ENCODE measurements at places on chromosomes 12 and 14.

DNA sequence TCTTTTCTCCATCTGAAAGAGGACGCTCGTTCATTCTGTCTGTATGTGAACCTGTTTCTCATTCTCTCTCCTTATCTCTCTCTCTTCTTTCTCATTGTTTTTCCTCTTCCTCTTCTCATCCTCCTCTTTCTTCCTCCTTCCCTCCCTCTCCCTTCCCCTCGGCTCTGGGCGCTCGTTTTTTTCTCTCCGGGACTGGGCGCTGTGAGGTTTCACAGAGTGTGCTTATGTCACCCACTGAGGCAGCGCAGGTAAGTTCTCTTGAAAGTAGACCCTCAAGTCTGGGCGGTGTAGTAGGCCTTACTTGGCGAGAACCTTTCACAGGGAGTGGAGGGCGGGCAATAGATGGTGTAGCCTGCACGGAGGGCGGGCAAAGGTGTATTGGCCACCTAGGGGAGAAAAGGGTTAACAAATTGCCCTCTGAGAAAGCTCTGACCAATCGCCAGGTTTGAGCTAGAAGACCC is 4.5 kb upstream of the SIX1 start:
- no peak for DNase-seq

DNA sequence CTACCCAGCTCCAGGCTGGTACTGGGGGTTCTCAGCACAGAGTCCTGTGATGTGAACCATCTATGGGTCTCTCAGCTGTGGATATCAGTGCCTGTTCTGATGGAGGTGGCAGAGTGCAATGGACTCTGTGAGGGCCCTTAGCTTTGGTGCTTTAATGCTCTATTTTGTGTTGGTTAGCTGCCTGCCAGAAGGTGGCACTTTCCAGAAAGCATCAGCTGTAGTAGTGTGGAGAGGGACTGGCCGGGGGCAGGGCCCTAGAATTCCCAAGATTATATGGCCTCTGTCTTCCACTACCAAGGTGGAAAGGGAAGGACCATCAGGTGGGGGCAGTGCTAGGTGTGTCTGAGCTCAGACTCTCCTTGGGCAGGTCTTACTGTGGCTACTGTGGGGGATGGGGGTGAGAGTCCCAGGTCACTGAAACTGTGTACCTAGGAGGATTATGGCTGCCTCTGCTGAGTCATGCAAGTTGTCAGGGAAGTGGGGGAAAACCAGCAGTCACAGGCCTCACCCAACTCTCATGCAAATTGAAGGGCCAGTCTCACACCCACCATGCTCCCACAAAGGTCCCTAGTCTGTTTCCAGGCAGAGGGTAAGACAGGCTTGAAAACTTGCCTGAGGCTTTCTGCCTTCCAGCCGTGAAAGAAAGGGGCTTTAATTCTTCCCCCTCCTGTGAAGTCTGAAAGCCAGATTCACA is 878.1 kb downstream of the C12orf50 start:
- DNase-seq, result no peak

- DNase-seq, result no peak
Measured at GRCh38 chr12:47366157-47366556, 286.4 kb upstream of the AMIGO2 start.

GRCh38 chr14:104423701-104424405 is 155.7 kb upstream of the C14orf180 start:
- no peak for DNase-seq

GRCh38 chr12:117854339-117855012 is 114.3 kb downstream of the KSR2 start:
- DNase-seq, result peak; percentile 88

GRCh38 chr12:84604551-84604950 is 308.0 kb downstream of the SLC6A15 start:
- DNase-seq, result no peak

DNA sequence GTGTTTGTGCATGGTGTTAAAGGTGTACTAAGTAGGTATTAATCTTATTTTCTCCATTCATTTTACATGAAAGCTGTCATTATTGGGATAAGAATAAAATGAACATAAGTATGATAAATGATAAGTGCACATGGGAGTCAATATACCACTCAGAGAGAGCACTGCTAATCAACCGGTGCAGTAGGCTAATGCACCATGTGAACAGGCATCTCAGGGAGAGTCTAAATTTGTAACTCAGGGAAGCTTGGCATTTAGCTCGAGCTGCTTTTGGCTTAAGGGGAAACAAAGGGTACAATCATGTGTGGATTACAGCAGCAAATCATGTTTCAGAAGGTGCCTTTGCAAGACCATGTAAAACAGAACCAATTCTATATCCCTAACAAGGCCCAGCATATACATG is 127.4 kb downstream of the MGST1 start:
- no peak for DNase-seq

GRCh38 chr12:26187014-26187798 is 8.2 kb upstream of the SSPN start:
- peak; percentile 51 for DNase-seq

- DNase-seq, result no peak
Measured at GRCh38 chr12:101942250-101942605, 64.8 kb downstream of the DRAM1 start.

- no peak for DNase-seq
Measured at GRCh38 chr14:101830271-101830670, 68.8 kb downstream of the PPP2R5C start.

- DNase-seq, result no peak
Measured at GRCh38 chr14:72060460-72060859, 128.2 kb downstream of the RGS6 start.

DNA sequence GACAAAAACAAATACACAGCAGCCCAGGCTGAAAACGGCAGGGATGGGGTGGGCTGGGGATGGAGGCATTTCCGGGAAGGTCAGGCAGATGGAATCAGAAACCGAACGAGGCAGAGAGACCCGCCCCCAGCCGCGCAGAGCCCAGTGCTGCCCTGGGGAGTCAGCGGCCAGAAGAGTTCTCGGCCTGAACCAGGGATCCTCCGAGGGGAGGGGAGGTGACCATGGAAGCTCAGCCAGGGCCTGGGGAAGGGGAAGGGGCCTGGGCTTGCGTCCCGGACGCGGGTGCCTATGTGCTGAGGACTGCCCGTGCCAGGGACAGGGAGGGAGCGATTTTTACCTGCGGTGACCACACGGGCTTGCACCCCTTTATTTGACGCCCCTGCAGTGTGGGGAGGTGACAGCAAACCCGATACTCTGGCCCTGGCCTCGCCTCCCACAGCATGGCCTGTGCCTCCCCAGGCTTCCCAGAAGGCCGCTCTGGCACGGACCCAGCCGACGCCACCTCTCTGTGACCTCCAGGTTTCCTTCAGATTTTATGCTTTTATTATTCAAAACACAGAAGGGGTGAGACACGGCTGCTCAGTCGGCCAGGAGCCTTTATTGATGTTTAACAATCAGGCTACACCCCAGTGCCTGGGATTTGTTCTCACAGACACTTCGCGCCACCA is 7.7 kb downstream of the LRCOL1 start:
- no peak for DNase-seq

DNA sequence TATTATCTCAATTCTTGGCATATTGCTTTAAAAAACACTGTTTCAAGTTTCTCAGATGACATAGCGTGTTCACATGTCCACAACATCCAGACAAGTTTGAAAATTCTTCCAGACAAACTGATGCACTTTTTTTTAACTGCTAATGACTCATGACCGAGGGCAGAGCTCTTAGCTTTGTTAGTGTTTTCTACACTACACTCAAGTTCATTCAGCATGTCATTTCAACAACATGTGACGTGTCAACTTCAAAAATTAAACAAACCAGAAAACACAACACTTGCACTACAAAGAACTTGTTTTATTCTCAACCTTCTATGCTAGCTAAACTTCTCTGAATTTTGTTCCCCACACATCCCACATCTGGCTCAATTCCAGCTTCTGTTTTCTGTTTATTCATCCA is 1186.3 kb upstream of the FLRT2 start:
- no peak for DNase-seq

DNA sequence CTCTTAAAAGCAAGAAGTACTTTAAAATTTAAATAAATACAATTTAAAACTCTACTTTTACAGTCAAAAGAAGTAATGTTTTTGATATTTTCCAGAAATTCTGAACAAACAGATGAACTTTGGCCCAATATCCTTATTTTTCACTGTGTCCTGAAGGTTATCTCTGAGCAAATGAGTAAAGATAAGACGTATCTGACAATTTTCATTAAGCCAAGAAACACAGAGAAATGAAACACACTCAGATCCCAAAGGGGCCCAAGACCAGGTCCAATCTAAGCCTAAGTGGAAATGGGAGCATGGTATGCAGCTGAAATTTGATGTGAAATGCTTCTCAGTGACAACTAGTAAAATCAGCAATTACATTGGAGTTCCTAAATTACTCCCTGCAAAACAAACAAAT is 105.6 kb upstream of the COCH start:
- DNase-seq, result no peak

DNA sequence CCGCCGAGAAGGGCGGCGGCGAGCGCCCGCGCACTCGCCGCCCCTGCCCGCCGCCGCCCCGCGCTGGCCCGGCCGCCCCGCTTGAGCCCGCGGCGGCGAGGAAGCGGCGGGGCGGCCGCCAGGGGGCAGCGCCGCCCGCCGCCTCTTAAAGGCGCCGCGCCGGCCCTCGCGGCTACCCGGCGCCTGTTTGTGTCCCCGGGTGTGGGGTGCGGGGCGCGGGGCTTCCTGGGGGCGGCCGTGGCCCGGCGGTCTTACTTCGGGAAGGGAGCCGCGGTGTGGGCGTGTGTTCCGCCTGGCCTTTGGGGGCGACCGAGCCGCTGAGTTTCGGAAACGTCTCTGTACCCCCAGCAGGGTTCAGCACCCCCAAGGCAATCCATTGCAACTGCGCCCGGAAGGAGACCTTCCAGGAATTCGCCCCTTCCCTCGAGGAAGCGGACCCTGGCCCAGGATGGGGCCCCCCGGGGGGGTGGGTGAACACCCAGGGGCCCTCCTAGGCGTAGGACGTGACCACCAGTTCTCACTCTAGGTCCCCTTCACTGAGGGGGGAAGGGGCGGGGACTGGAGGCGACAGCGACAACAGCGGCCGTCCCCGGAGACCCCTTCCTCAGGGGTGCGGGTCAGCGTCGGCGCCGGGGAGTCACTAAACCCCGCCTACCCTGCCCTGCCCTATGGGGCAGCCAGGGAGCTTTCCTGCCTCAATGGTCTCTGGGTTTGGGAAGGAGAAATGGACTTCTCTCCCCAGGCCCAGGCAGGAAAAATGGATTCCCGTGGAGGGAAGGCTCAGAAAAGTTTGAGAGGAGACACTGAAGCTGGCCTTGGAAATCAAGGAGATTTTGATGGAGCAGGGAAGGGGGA is at the start of gene ITPK1:
Gene ITPK1, minus strand, starts transcription at position 105 of the 855 bp plus-strand sequence. CDS start 762 bp downstream, outside the sequence.
- peak; percentile 88 for DNase-seq

GRCh38 chr12:40224439-40225291 is at the start of gene LRRK2:
Gene LRRK2 (plus strand): TSS chr12:40224997. CDS start chr12:40225132, 135 bp downstream.
- peak; percentile 82 for DNase-seq

DNA sequence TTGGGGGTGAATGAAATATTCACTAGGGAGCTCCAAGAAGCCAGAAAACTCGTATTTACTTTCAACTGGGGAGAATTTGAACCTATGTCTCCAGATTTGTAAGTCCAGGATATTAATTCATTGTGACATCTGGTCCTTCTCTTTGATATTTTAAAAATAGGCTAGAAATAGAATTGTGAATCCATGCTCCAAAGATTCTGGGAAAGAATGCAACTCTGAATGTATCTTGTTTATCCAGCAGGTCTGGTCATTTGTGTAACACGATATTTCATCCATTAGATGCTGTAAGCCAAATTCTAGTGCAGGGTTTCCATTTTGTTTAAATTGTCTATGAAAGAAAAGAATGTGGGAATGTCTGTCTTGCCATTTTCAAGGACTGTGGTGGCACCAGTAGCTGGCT is 334.7 kb downstream of the BMP4 start:
- no peak for DNase-seq

DNA sequence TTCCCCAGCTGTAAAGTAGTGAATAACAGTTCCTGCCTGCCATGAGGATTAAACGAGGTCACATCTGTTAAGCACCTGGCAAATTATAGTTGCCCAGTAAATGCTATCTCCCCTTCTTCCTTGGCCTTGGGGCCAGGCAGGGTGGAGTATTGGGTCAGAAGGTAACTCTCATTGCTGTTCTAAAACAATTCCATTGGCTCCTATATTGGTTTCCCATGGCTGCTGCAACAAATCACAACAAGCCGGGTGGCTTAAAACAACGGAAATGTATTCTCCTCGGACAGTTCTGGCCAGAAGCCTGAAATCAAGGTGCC is 31.9 kb downstream of the MMAB start:
- DNase-seq, result no peak

- DNase-seq, result no peak
Measured at GRCh38 chr14:73859145-73859544, 7.5 kb downstream of the PTGR2 start.

GRCh38 chr14:65860956-65861611 is 448.6 kb downstream of the FUT8 start:
- no peak for DNase-seq

DNA sequence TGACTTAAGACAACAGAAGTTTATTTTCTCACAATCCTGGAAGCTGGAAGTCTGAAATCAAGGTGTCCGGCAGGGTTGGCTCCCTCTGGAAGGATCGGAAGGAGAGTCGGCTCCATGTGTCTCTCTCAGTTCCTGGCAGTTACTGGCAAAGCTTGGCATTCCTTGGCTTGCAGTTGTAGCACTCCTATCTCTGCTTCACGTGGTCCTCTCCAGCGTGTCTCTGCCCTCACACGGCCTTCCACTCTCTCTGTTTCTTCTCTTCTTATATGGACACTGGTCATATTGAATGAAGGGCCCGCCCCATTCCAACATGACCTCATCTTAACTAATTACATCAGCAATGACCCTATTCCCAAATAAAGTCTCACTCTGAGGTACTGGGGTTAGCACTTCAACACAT is 60.1 kb upstream of the TUNAR start:
- DNase-seq, result no peak

GRCh38 chr12:48119078-48119833 is at the start of gene PFKM:
Gene PFKM (plus strand): TSS chr12:48119364. CDS start chr12:48122775, 3,411 bp downstream.
- peak; percentile 95 for DNase-seq

- DNase-seq, result no peak
Measured at GRCh38 chr14:104965561-104966231, 12.5 kb downstream of the AHNAK2 start.

DNA sequence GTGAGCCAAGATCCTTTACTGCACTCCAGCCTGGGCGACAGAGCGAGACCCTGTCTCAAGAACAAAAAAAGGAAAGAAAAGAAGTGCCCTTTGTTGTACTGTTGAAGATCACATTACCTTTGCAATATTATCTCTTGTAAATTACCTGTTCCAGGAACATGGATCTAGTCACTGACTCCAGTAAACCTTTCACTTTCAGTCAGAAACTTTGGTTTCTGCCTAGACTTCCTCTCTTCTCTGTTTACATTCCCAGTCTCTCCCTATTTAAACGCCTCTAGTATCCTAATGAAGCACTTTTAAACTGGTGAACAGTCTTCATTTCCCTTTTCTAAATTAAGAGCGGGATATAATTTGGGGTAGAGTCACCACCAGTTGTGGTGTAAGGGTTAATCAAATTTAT is 12.8 kb downstream of the CHPT1 start:
- DNase-seq, result no peak

All from Karpas-422 (cell line).